ENCODE measurements at places on chromosomes 12 and 14.

DNA sequence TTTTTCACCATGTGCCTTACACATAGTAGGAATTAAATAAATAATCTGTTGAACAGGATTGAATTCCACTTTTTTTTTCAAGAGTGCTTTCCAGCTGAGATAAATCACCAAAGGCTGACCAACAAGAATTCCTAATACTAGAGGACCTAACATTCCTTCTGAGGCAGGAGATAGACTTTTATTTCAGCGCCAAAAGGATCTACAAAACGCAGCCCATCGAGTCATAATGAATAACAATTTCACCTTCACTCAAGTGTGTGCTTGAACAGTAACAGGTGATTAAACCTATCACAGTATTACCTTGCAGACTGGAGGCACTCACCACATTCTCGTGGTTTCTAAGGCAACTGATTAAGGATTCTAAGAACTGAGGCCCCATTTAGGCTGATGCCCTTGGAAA lies 224.3 kb upstream of the ATP2B1 start:
- no peak for DNase-seq

- no peak for DNase-seq
Observed at GRCh38 chr14:100049220-100049619, 16.0 kb upstream of the EVL start.

- DNase-seq = no peak
Observed at GRCh38 chr14:105971593-105972500, 445.5 kb downstream of the TMEM121 start.

- DNase-seq = no peak
Observed at GRCh38 chr14:94307410-94307992, 14.4 kb upstream of the SERPINA10 start.

GRCh38 chr12:450438-450837 lies 9.3 kb upstream of the B4GALNT3 start:
- no peak for DNase-seq

- DNase-seq = no peak
Observed at GRCh38 chr14:23430723-23431085, 4.8 kb downstream of the MYH7 start.

GRCh38 chr14:72558721-72559120 lies 335.2 kb downstream of the DPF3 start:
- DNase-seq = no peak

DNA sequence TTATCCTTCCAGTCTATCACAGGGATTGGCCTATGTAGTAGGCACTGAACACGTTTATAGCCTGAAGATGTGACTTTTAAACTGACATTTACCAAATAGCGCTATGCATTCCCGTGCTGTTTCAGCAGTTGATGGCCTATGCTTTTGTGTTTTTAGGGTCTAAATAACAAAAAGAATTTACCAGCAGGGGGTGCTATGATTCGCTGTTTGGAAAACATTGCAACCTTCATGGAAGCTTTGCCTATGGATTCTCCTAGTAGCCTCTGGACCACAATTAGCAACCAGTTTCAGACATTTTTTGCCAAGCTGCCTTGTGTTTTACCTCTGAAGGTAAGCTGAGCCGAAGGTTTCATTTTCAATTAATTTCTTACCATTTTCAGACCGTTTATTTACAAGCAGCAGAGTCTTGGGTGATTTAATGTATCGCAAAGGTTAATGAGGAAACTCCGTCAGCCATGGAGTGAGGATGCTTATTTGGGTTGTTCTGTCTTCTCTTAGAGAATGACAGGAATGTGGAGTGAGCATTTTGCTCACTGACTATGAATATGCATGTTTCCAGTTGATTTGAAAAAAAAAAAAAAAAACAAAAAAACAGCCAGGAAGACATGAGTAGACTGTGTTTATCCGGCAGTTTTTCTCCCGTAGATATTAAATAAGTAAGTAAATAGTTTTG lies 133.1 kb downstream of the PRIMA1 start:
- DNase-seq = no peak

DNA sequence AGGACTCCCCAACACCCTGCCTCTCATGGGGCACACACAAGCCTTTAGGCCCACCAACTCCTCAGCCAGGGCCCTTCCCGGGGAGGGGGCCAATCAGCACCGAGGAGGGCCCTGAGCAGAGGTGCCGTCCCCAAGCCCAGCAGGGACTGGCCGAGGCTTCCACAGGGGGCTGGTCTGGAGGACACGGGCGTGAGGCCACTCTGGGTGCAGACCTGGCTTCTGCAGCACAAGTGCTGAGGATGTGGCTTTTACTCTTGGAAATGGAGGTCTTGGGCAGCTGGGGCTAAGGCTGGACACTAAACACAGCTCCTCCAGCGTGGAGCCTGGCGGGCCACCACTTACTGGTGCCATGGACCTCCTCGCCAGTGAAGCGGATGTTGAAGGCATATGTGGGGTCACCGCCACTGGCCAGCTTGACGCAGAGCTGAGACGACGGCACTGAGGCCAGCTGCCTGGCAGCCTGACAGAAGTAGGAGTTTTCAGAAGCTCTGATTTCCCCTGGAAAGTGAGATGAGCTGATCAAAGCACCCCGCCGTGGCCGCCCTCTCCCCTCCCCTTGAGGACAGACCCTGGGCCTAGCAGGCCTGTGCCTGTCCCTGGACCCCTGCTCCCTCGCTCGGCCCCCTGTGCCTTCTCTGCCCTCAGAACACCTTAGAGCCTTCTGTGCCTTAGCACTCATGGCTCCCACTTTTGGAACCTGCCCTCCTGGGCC lies 44.0 kb downstream of the TRAFD1 start:
- no peak for DNase-seq

DNA sequence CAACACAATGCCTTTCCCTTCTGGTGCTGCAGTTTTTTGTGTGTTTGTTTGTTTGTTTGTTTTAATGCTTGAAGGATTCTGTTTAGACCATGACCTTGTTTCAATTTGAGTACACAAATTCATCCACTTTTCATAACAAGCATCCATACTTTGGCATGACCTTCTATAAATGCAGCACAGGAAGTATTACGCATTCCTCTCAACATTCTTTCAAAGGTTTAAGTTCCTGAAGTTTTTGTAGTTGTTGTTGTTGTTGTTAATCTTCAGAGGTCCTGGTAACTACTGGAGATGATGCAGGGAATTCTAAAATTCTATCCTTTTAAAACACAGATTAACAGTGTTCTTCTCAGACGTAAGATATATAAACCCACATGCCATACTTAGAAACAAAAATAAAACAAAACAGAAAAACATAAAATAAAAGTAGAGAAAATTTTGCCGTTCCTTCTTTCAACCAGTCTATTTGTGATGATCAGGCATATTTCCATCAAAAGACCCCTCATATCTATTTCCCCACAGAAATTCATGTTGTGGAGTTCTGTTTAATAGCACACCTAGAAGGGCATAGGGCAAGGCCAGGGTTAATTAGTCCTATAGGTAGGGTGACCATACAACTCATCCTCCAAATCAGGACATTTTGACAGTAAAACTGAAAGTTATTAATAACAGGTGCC lies 529.9 kb downstream of the NOVA1 start:
- DNase-seq = no peak

DNA sequence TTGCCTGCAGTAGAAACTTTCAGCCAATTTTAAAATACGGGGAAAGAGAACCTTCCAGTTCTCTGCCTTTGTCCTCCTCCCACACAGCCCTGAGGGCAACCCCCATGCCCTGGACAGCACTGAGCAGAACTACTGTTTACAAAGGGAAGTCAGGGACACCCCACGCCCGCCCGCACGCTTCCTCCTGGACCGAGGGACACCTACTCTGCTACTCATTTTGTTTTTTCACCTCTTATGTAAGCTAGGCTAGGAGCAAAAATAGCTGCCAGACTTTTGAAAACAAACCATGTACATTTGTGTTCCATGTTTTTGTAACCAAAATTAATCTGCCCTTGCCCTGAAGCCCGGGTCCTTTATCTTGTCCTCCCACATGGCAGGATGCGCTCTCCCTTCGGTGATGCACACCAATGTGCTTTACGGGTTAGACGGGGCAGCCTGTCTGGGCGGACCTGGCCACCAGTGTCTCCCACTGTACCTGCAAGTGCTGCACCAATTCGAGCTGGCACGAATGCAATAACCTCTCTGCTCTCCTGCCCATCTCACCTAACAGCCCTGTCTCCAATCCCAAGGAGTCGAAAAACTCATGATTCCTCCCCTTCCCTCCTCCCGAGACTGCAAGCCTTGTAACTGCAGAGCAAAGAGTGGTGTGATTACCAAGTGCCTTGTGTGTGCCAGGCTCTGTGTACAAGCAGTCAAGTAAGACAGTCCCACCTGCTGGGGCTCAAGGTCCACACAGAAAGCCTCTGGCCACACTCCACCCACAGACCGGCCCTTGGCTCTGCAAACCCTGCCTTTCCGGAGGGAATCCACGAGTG lies 85.2 kb downstream of the CCDC88C start:
- no peak for DNase-seq

DNA sequence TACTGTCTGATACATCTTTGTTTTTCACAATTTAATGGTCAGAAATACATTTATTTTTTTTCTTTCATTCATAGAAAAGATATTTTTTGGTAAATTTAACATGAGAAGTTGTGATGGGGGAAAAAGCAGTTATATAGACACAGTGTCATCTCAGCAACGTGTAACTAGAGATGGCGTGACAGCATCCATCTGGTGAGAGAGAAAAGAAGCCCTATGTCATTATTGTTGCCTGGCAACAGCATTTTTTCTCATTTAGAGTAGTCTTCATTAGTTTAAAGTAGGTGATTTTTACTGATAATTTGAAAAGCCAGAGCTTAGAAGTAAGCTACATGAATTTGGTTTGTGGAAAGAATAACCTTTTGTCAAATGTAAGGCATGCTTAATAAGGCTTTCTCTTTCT lies 128.6 kb downstream of the ACSS3 start:
- no peak for DNase-seq

DNA sequence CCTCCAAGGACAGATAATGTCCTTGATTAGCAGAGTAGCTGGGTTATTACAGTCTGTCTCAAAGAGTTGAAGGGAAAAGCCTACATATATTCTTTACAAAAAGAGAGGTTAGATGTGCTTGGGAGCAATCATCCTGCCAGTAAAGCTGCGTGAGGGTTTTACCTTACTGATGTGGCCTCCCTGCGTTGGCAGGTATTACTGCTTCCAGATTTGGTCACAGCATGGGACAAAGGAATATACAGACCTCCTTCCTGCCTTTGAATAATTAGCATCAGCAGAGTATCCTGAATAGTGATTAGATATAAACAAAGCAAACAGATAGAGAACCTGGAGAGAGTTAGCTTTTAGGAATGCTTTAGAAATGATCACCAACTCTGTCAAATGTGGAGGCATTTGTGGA lies 69.6 kb downstream of the TMTC2 start:
- DNase-seq = no peak

- DNase-seq = no peak
Observed at GRCh38 chr14:36317650-36318049, 2.8 kb downstream of the MBIP start.

DNA sequence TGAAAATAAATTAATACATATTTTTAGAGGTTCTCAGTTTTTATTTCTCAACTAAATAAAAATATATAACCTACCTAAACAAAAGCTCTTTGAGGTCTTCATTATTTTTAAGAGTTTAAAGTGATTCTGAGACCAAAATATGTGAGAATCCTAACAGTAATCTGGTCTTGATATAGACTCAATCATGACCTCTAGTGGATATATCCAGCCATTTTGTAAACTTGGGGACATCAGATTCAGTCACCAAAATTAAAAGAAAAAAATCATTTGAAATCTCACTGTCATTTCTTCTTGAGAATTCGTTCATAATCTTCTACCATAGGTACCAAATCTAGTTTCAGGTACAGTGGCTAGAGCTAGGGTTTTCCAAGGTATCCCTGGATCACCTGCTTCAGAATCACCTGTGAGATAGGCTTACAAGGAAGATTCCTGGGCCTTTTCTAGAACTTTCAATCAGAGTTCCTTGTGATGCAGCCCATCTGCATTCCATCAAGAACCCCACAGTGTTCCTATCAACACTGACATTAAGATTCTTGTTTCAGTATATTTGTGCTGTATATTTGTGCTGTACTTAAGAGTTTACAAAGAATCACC lies 214.9 kb downstream of the ADAMTS20 start:
- no peak for DNase-seq

DNA sequence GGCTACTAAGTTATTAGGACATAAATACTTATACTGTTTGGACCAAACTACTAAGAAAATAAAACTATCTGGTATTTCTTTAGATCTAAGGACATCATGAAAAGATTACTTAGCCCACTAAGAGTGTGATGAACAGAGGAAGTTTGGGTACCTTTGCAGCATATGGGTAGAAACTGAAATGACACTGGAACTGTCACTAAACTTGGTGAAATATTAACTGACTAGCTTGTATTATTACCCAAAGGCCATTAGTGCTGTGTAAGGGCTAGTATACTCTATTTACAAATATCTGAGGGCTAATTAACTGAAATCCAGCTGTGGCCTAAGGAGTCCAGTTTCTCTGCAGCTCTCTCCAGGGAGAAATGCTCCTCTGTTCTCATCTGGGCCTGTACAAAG lies 45.5 kb downstream of the PAWR start:
- no peak for DNase-seq

- no peak for DNase-seq
Observed at GRCh38 chr14:90777830-90778485, 38.3 kb downstream of the TTC7B start.

DNA sequence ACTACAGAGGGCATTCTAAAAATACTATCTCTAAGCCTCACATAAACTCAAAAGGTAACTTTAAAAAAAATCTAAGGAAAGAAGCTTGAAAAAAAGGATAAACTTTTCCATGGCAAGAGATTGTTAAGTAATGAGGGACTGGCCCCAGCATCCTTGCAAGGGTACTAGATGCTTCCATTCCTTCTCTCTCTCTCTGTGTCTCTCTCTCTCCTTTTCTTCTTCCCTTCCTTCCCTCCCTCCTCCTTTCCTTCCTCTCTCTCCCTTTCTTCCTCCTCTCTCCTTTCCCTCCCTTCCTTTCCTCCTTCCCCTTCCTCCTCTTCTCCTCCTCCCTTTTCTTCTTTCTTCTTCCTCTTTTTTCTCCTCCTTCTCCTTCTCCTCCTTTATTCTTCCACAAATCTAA lies 23.8 kb downstream of the CNTN1 start:
- DNase-seq = no peak

- DNase-seq = no peak
Observed at GRCh38 chr12:42473130-42473529, 116.4 kb downstream of the PRICKLE1 start.

DNA sequence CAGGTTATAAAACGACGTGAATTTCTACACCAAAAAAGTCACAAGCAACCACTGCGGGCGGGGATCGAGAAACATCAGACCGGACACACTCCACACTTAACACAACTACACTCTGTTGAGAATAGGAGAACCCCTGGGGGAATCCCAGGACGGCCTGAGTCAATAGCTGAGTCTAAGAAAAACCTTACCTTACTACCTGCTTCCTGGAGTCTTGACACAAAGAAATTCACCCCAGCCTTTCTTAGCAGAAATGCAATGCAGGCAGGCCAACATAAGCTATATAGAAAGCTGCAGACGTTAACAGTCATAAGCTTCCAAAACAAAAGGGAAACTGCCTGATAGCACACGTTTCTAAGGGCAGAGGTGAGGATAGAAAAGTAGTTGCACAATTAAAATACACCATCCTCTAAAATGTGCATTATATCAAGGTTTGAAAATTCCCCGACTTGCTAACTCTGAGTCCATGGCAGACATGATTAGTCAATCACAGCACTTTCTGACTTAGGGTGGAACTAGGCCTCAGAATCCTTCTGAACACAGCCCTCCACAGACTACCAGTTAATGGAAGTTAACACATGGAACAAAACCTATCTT lies 68.0 kb downstream of the CCDC88C start:
- no peak for DNase-seq

- no peak for DNase-seq
Observed at GRCh38 chr12:127531542-127531941, 735.4 kb upstream of the TMEM132C start.

- DNase-seq = no peak
Observed at GRCh38 chr14:23555533-23555881, 564 bp upstream of the THTPA start.

All from GM12892 (cell line).